ENCODE measurements at places on chromosomes 11 and 22. TPM values are rescaled to one million over a fixed set of nuclear protein-coding genes. Genes with fewer than 3 reads are reported as not detected.

The MS4A15 gene
- total RNA-seq, result not detected

The MS4A6E gene
- total RNA-seq, result not detected

The MISFA gene
- total RNA-seq, result 4.2 TPM

The DKK3 gene
- total RNA-seq, result 835 TPM

The GAB4 gene
- total RNA-seq, result not detected

The NOX4 gene
- 2.6 TPM for total RNA-seq

The TNNI2 gene
- not detected for total RNA-seq

The DSCAML1 gene
- total RNA-seq, result 36.4 TPM

The OR2AG2 gene
- total RNA-seq, result 0.54 TPM

The MIOX gene
- total RNA-seq, result not detected

The LRRN4CL gene
- 1.0 TPM for total RNA-seq

The TRPT1 gene
- total RNA-seq, result 25.4 TPM

The GDPD4 gene
- not detected for total RNA-seq

All from dorsolateral prefrontal cortex (tissue), 122 donors.